ENCODE measurements at places on chromosomes 2 and 18. TPM values are rescaled to one million over a fixed set of nuclear protein-coding genes. Genes with fewer than 3 reads are reported as not detected.

GRCh38 chr18:32911660-32912284 lies 138.9 kb upstream of the KLHL14 start:
- H3K36me3 ChIP-seq: no peaks in the 10 kb centered on the region
- no peak for DNase-seq
- H3K27me3 ChIP-seq: no peaks in the 10 kb centered on the region

GRCh38 chr2:128600581-128601297 lies 282.1 kb upstream of the HS6ST1 start:
- no peaks in the 10 kb centered on the region for H3K4me1 ChIP-seq
- no peak for DNase-seq
- H3K4me3 ChIP-seq: no peak overlapping the region

DNA sequence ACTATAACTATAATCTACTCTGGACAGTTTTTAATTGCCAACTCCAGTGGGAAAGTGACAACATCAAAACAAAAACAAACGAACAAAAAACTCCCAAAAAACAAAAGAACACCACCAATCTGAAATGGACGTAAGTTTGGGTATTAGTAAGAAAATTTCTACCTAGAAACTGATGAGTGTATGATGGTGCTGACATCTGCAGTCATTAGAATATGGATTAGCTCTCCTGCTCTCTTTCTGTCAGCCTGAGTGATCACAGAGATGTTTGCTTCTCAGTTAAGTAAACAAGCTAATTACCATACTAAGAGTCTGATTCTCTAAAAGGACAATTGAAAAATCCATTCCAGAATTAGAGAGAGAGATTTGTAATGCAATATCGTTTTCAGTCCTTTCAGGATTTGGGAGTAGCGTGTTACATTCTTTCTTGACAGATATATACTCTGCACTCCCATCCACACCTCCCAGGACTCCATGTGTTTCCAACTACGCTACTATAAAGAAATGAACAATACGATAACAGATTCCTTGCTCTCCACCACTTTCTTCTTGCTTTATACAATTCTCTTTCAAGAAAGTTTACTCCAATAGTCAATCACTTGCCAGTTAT lies 1347.4 kb upstream of the PIK3C3 start:
- H3K4me3 ChIP-seq: no peak overlapping the region
- no peaks in the 10 kb centered on the region for H3K27me3 ChIP-seq
- no peaks in the 10 kb centered on the region for H3K4me1 ChIP-seq
- no peak overlapping the region for H3K27ac ChIP-seq
- no peaks in the 10 kb centered on the region for H3K36me3 ChIP-seq

- H3K4me1 ChIP-seq: peaks cover 33% of the 10 kb centered on the region
- no peak for DNase-seq
- no peaks in the 10 kb centered on the region for H3K27me3 ChIP-seq
- H3K4me3 ChIP-seq: peak overlapping the region; percentile 97
These were observed 62.7 kb upstream of the MAPRE2 start for GRCh38 chr18:34978533-34978893.

DNA sequence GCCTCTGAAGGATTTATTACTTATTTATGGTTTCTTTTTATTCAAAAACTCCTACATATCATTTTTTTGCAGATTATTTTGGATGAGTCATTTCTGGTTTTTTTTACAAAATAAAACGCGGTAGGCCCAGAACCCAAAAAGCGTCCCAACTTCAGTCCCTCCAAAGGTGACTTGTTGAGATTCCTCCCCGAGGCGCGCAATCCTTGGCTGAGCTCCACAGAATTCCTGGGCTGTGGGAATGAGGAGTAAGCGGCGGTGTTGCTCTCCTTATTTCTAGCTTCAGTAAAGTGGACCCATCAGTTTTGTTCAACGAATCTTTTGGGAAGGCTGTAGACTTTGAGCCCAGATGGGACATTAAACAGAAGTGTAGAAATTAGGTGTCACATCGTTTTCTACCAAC lies 67.0 kb upstream of the RMP24 start:
- H3K36me3 ChIP-seq: no peaks in the 10 kb centered on the region
- no peaks in the 10 kb centered on the region for H3K4me1 ChIP-seq
- H3K4me3 ChIP-seq: no peak overlapping the region
- no peak for DNase-seq
- no peak overlapping the region for H3K27ac ChIP-seq

Gene IRS1
- total RNA-seq: 5.3 TPM

Gene HOXD3
- 1.7 TPM for total RNA-seq

Gene REG3A
- not detected for total RNA-seq

Gene SLC9A4
- total RNA-seq: not detected
